ENCODE measurements at places on chromosomes 11 and 22.

DNA sequence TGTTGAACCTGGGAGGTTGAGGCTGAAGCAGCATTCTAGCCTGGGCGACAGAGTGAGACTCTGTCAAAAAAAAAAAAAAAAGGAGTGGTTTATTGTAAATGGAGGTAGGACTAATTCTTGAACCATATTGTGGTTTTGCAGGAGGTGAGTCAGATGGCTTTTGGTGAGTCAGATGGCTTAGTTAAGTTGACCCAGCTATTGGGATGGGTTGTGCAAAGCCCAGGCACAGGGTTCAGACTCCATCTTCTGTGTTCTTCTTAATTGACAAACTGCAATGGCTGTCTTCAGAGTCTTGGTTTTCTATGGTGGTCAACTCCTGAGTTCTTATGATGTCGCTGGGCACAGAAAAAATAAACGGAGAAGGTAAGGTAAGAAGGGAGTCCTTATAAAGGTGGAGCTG lies 182.7 kb downstream of the ADAMTS15 start:
- DNase-seq, result peak; percentile 90

GRCh38 chr11:14554959-14555358 lies 34.8 kb upstream of the PSMA1 start:
- DNase-seq, result no peak

GRCh38 chr11:127454856-127455255 lies 454.3 kb upstream of the KIRREL3 start:
- no peak for DNase-seq

GRCh38 chr22:29873943-29874342 lies 9.0 kb upstream of the MTMR3 start:
- no peak for DNase-seq

DNA sequence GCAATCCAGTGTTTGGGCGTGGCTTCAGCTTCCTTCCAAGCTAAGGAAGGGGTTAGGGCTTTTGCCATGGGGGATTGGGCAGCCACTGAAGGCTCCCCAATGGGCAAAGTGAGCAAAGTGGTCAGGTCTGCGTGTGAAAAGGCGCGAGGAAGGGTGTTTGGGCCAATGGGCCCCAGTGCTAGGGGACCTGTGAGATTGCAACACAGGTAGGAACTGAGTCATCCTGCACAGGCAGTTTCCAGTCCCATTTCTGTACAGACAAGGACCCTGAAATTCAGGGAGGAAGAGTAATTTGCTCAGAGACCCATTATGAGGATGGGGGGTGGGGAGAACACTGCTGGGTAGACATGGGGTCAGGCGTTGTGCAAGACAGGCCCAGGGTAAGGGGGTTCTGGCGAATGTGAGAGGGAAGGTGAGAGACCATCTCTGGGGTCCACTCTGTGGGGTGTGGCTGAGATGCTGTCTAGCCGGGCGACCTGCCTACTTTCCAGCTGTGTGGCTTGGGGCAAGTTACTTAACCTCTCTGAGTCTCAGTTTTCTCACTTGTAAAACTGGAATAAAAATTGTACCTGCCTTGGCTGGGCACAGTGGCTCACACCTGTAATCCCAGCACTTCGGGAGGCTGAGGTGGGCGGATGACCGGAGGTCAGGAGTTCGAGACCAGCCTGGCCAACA lies 7.3 kb downstream of the CCDC88B start:
- no peak for DNase-seq

DNA sequence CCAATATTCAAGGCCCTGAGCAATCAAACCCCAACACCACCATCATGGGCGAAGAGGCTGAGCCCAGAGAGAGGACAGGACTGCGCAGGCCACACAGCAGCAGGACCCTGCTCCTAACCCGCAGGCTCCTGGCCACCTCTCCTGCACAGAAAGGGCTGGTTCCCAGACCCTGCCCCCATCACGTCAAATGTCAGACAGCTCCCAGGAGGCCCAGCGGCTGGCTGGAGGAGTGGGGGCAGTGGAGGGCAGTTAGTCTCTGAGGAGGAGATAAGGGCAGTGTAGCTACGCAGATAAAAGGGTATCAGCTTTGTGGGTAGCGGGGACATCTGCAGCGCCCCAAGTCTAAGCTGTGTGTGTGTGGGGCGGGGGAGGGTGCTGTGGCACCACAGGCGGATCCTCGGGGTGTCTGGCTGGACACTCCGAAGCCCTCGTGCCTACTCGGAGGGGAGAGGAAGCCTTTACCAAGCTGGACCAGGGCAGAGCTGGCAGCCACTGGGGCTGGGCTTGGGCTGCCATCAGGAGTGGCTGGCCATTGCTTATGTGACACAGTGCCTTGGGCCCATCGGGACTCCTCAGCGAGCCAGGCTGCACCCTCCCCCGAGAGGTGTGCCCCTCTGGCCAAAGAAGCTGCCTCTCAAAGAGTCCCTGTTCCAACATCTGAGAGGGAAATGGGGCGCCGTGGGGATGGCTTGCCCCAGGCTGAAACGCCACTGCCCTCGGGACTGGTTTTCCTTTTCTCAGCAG lies 21.5 kb downstream of the FADS3 start:
- no peak for DNase-seq

DNA sequence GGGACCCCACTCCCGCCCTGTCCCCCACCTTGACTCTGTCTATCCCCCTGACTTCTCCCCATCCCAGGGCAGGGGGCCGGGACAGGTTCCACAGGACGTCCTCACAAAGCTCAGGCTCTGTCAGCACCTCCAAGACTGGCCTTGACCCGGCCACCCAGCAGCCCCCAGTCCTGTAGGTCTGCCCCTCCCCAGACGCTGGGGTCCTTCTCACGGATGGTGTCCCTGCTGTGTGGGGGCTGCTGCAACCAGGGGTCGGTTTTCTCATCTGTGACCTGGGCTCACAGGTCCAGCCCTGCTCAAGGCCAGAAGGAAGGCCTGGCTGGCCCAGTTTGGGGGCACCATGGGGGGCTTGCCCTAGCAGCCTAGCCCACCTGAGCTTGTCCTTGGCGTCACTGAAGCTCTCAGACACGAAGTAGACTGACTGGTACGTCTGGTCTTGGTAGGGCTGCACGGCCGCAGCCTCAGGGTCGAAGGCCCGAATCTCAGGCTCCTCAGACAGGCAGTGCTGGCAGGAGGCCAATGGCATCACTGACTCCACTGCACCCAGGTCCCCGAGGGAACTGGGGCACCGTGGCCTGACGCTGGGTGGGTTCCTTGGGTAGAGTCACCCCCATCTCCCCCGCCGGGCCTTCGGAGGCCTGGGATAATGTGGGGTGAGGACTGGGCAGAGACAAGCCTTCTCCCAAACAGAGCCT lies 4.0 kb upstream of the INS start:
- DNase-seq, result no peak

GRCh38 chr11:61526956-61527731 lies 18.6 kb downstream of the LRRC10B start:
- DNase-seq, result no peak

DNA sequence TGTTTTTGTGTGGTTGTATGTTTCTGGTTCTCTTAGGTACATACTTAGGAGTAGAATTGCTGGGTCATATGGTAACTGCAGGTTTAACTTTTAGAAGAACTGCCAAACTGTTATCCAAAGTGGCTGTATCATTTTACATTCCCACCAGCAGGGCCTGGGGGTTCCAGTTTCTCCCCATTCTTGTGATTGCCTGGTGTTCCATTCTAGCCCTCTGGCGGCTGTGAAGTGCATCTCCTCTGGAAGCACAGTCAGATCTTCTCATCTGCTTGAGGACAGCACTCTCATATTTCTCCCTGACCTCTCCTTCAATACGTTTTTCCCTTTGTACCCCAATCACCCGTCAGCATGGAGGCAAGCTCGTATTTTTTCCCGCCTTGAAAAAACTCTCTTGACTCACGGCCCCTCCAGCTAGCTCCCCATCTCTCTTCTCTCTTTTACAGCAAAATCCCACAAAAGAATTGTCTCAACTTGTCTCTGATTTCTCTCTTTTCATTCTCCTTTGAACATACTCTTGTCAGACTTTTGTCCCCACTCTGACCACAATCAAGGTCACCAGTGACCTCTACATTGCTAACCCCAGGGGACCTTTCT lies 56.8 kb upstream of the THY1 start:
- peak; percentile 41 for DNase-seq

DNA sequence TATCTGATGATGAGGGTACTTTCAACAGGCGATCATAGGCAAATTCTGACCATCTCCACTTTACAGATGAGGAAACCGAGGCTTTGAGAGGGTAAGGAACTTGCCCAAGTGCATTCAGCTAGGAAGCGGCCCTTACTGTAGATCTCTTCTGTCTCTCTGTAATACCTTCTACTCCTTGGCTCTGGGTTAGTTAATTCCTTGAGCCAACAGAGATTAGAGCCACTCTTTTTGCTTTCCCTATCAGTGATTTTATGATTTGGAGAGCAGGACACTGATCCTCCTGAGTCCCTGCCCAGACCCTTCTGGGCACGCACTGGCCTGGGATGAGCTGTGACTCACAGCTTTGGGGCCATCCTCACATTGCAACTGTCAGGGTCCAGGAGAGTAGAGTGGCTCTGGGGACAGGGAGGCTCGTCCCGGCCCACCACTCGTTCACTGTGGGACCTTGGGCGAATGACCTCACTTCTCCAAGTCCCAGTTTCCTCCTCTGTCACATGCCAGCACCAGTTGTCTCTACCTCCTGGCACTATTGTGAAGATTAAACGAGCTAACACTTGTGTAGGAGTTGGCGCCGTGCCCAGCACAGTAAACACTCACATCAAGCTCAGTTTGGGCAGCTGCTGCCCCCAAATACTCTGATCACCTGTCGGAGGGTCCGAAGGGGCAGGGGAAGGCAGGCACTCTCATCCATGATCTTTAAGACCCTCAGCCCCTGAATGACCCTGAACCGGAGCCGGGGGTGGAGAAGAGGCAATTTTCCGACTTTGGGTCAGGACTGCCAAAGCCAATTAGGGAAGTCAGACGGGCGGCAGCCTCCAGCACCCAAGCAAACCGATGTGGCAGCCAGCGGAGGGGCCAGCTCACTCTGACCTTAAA lies 235.0 kb downstream of the MIAT start:
- DNase-seq, result peak; percentile 11

DNA sequence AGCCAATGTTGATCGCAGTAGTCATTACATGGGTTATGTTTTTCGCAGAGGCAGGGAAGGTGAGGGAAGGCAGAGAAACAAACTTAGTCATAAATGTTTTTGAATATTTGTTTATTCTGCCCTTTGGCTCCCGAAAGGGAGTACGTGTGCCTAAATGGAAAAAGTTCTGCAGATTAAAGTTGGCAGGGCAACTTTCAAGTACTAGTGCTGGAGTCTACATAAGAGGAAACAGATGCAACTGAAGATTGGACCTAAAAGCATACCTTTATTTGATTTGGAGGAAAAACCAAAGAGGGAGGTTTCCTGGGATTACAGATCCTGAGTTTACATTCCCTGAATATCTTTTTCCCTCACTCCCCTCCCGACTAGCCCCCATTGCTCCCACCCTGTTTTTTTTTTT lies 5.7 kb downstream of the HSD17B12 start:
- no peak for DNase-seq

DNA sequence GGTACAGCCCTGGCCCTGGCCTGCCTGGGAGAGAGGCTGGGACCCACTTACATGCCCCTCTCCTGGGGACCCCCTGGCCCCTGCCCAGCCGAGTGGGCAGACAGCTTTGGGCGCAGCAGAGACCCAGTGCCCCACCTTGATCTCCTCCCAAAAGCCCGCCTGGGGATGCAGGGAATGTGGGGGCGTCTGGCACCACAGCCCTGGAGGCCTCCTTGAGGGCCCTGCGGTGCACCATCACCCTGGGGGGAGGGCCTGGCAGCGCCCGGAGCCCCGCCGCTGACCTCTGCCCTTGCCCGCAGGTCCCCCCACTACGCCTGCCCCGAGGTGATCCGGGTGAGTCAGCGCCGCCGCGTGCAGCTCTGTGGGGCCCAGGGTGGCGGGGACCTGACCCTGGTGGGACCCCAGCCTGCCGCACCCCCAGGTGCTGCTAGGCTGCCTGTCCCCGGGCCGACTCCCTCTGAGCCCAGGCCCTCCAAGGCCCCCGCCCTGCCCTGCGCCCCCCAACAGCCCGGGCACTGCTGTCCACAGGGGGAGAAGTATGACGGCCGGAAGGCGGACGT lies 43.7 kb downstream of the MOB2 start:
- no peak for DNase-seq

- DNase-seq, result no peak
Observed at GRCh38 chr11:77144857-77145428, 16.9 kb downstream of the MYO7A start.

GRCh38 chr11:72786305-72787215 lies 7.3 kb downstream of the STARD10 start:
- DNase-seq, result no peak

DNA sequence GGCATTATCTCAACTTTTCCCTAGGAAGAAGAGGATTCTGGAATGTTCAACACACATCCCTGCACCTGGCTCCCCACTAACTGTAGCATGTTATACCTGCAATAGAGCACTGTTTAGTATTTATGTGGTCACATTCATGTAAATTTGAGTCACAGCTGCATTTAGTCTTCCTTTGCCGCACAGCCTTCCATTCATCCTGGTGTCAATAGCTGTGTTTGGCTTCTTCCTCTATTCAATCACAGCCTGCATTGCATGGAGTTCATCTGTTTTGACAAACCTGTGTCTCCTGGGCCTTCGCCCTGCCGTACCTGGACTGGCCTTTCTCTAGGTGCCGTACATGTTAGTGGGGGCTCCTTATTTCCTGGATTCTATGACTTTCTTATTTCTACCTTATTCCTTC lies 4.1 kb upstream of the C22orf39 start:
- DNase-seq, result no peak

DNA sequence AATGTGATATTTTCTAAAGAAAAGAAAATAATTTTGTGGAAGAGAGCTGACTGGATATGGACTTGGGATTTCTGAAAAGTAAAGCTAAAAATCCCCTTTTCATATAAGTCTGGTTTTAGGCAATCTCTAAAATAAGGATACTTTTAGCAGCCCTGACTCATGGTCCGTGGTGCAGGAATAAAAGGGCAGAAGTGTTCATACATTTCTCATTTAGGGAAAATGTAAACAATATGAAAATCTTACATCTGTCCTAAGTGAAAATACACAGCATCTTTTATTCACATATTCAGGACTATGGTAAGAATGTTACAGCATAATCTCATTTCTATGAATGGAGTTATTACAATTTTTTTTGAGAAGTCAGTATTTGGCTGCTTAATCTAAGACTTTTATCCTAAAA lies 735 bp upstream of the ETS1 start:
- peak; percentile 25 for DNase-seq

- DNase-seq, result peak; percentile 13
Observed at GRCh38 chr11:132784441-132784840, 747.9 kb downstream of the OPCML start.

- no peak for DNase-seq
Observed at GRCh38 chr11:102322560-102322959, 5.3 kb downstream of the BIRC3 start.

DNA sequence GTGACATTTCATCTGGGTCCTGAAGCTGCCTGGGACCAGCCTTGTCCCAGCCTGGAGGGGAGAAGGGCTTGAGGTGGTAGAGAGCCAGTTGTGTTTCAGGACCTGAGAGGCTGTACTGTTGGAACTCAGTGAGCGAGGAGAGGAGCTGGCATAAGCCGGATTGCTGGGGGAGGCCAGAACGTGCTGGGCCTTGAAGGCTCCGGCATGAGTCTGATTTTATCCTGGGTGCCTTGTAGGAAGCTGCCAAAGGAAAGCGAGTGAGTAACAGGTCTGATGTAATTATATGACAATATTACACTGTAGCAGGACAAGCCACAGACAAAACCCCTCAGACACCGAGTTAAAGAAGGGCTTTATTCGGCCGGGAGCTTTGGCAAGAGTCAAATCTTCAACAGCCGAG lies 17.2 kb downstream of the AP2A2 start:
- peak; percentile 50 for DNase-seq
